ENCODE measurements at places on chromosomes 4 and X.

DNA sequence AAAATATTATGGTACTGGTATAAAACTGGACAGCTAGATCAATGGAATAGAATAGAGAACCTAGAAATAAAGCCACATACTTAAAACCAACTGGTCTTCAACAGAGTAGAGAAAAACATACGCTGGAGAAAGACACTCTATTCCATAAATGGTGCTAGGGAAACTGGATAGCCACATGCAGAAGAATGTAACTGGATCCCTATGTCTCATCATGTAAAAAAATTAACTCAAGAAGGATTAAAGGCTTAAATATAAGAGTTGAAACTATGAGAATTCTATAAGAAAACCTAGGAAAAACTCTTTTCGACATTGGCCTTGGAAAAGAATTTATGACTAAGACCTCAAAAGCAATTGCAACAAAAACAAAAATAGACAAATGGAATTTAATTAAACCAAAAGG is 114.6 kb downstream of the PCDH18 start:
- no peak for DNase-seq

DNA sequence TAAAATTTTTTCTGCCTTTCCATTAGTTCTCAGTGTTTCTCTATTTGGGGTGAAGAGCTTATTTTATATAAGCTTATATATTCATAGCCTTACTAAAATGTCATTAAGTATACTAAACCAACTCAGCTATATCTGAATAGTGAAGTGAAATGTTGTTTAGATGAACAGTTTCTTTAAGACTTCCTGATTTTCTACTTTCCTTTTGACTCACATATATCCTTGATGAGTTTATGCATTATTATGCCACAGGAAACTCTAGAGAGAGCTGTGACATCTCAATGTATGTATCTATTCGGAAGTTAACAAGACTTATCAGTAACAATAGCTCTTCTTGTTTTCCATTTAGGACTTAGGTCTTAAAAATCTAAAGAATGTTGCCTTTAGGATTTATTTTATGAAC is 1491.8 kb upstream of the IGFBP7 start:
- DNase-seq, result no peak

DNA sequence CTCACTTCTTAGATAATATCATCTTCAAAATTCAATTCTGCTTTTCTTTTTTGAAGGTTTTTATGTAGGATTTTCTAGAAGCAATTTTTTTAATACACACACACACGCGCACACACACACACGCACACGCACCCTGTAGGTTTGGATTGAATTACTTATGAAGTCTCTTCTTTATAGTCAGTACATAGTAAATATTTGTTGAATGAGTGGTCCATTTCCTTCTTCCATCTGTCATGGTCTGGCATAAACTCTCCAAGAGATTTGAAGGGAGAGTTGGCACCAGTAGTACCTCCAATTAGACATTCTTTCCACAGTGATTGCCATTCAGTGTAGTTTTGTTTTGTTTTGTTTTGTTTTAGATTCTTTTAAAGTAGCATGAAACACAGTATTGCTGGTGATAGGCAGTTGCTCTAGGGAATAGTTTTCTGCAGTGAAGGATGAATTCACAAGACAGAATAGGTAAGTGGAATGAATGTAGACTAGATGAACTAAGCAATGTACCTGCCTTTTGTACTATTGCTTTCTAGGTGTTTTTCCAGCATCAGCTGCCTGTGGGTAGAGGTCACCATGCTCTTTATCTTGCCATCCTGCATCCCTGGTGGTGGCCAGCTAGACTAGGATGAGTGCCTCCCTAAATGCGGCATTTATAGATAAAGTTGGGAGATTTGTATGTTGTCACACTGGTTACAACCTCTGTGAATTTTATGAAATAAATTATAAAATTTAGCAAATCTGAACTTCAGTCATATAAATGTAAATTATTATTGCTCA is 20.5 kb downstream of the PDLIM5 start:
- DNase-seq, result no peak

GRCh38 chr4:136992032-136992431 is 540.3 kb downstream of the PCDH18 start:
- DNase-seq, result no peak

DNA sequence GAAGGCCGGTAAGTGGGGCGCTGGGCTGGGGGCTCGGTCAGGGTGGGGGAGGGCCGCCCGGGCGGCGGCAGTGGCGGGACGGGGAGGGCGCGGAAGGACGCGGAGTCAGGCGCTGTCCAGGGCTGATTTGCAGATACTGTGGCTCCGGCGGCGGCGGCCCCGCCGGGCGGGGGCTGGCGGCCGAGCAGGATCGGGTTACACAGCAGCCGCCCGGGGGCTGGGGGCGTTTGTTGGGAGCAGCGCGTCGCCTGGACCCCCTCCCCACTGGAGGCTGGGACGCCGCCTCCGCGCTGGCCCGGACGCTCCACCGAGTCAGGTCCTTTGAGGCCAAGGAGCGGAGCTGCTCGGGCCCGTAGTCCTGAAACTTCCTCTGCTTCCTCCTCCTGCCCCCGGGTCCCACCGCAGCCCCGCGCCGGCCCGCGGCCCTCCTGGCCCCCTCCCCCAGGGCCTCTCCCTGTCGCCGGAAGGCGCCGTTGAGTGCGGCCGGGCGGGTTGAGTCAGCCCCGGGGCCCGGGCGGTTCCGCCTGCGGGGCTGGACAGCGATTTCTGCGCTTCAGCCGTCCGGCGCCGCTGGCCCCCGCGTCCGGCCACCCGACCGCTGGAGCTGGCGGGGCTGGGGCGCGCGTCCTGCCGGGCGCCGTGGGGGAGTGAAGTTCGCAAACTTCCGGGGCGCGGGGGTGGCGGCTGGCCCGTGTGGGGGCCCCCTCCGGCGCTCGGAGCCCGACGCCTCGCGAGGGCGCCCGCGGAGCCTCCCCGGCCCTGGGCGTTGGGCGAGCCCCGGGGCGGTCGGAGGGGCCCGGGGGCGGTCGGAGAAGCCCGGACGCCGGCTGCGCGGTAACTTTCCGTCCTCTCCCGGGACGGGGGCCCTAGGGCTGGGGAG is 746 bp downstream of the REST start:
- peak; percentile 85 for DNase-seq

DNA sequence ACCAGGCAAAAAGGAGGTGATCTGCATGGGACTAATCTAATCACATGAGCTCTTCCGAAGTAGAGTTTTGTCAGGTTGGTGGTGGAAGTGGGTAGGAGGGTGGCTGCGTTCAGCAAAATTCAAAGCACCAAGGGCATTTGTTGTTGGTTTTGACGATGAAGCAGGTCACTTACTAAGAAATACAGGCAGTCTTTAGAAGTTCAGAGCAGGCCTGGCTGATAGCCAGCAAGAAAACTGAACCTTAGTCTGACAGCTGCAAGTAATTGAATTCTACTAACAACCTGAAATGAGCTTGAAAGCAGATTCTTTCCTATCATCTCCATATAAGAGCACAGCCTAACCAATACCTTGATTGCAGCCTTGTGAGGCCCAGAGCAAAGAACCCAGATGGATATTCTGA is 505.8 kb downstream of the KLHL13 start:
- no peak for DNase-seq

GRCh38 chr4:73006286-73006990 is 63.1 kb downstream of the COX18 start:
- DNase-seq, result no peak

GRCh38 chr4:5991405-5991804 is 26.8 kb downstream of the C4orf50 start:
- DNase-seq, result no peak

GRCh38 chrX:50333308-50333707 is 128.7 kb downstream of the CCNB3 start:
- DNase-seq, result no peak

- no peak for DNase-seq
Observed at GRCh38 chr4:113840861-113841260, 79.3 kb upstream of the CAMK2D start.

DNA sequence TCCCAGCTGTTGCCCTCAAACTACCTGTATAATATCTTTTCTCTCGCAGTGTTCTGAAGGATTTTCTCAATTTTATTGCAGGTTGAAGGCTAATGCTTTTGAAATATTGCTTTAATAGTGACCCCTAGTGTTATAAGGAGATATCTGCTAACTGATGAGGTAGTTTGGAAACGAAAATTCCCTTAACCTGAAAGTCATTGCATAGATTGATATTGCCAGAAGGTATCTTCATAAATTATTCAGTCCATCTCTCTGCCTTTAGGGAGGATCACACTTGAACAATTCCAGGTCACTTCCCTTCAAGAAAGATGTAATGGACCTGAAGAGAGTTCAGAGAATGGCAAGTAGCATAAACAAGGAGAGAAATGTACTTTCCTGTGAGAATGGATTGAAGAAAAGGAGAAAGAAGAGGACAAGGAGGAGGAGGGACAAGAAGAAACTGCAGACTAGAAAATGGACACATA is 44.1 kb downstream of the TIGD4 start:
- DNase-seq, result no peak

DNA sequence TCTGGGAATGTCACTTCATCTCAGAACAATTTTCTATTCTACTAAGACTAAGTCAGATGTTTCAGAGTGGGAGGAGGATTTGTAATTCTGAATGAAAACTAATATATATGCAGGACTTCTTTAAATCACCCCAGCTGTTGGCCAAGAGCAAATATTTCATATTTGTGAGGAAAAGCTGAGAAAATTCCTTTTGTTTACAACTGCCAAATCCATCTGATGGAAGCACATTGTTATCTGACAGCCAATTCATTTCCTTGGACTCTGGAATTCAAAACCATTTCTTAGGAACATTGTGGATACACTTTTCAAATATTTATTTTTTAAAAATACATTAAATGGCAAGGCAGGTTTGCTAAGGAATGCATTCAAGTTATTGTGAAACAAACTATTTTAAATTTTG is 8.0 kb downstream of the SLIT2 start:
- no peak for DNase-seq

Measured in activated CD8-positive, alpha-beta memory T cell treated with anti-CD3 and anti-CD28 coated beads, Interleukin-2, amount 50 U/mL, for 48 hours (primary cell).